Adipocyte (in vitro differentiated cells): ENCODE measurements at places on chromosomes 12 and 14.

DNA sequence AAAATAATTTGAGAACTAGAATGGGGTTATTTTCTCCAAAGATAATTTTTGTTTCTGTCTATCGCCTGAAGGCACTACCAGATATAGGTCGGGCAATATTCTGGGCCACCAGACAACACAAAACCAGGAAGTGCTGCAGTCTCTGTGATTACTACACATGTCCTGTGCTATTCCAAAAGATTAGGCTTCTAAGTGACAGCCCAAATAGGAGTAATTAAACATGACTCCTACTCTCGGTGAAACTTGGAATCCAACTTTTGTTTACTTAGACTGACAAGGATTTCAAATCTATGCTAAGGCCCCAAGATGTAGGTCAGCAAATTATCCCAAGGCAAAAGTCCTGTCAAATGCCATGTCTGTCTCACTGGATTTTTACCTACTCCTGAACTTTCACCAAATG, 157.6 kb upstream of the LRFN5 start:
- no peak for DNase-seq

GRCh38 chr14:60315196-60315990, 66.4 kb downstream of the PPM1A start:
- no peak for DNase-seq

- peak; percentile 23 for DNase-seq
Measured at GRCh38 chr12:11307143-11307542, 3.1 kb downstream of the PRB4 start.

GRCh38 chr12:29026419-29026818, 122.7 kb upstream of the FAR2 start:
- no peak for DNase-seq

GRCh38 chr12:98343002-98343567, 172.3 kb upstream of the TMPO start:
- DNase-seq: no peak

DNA sequence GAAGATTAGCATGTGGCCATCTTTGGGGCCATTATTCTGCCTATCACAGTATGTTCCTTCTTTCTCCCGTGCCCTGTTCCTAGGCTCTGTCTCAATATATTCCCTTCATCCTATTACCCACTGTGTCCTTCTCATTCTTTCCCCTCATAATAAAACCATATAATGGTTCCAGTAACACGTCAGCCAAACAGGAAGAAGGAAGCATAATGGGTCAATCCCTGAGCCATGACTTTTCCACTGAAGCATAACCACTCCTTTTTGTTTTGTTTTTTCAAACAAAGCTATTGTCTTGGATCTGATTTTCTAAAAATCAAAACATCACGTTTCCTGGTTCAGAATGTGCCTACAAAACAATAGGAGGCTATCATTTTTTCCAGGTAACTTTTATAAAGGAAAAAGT, 21.3 kb upstream of the RHOJ start:
- no peak for DNase-seq
